ENCODE measurements at places on chromosomes 6 and 20.

DNA sequence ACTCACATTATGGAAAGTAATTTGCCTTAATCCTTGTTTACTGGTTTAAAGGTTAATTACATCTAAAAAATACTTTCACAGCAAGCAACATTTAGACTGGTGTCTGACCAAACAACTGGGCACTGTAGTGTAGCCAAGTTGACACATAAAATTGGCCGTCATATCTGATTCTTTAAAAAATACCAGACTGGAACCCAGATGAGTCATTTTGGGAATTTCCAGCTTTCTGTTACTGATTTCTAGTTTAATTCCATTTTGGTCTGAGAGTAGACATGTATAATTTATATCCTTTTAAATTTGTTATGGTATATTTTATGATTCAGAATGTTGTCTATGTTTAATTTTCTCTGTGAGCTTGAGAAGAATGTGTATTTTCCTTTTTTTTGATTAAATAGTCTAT is 44.1 kb downstream of the SCP2D1 start:
- DNase-seq, result no peak

- DNase-seq, result no peak
These were observed 14.5 kb upstream of the BCAS1 start for GRCh38 chr20:54084727-54085388.

DNA sequence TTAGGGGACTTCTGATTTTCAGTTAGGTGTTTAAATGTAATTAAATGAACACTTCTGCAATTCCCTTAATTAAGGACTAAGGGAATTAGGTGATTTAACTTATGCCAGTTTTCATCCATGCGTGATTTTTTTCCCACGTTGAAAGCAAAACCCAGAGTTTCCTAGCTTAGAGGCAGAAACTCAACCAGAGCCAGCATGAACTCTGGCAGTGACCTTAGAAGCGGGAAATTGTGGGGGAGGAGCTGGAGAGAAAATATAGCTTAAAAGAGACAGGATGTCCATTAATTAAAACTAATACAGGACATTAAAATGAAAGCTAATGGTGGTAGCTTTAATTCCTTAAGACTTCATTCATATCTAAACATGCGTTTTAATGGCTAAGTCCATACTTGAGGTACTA is 41.6 kb downstream of the IYD start:
- no peak for DNase-seq

DNA sequence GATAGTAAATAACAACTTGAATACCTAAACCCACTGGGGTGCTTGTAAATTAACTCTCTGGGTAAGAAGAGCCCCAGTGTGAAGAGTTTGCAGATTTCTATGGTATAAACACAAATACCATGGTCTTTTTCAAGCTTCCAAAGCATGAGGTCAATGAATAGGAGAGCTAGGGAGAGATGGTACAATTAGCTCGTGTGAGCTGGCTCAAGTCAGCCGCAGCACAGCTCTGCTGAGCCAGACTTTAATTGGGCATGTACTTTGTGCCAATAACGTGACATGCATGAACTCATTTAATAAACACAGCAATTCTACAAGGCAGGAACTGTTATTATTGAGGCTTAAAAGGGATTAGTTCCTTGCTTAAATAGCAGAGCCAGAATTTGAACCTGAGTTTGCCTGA is 684.2 kb downstream of the KIF16B start:
- DNase-seq, result no peak
